ENCODE measurements at places on chromosomes 4 and X.

DNA sequence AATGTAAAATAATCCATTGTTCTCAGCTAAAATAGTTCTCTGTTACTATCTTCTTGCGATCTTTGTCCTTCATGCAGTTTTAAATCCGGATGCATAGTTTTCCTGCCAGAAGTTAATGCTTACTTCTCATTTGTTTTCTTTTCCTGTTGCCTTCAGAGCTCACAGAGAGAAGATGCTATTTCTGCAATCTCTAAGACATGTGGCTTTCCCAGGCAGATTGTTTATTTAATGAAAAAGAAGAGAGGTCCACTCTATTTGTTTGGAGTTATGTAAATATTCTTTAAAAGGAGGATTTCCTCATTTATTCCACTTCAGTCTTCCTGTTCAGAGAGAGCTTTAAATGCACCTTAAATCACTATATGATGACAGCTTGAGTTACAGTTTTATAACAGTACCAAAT lies 39.3 kb upstream of the HPGD start:
- no peak for DNase-seq

DNA sequence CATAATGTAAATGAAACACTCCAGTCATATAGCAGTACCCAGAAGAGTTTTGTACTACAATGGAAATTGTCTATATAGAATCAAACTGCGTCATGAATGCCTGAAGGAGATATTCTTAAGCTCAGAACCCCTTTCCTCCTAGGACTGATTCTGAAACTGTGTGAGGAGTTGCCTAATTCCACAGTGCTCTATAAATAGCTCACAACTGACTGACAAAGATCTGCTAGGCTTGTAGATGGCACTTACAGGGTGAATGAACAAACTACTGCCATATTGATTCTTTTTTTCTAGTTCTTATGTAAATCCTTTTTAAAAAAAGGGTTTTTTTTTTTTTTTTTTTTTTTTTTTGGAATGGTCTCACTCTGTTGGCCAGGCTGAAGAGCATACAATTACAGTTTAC lies 30.1 kb upstream of the UGT2B17 start:
- DNase-seq, result no peak

GRCh38 chr4:167111622-167112021 lies 122.7 kb downstream of the SPOCK3 start:
- DNase-seq, result no peak

- DNase-seq, result no peak
Observed at GRCh38 chr4:24771241-24771640, 24.1 kb upstream of the SOD3 start.

DNA sequence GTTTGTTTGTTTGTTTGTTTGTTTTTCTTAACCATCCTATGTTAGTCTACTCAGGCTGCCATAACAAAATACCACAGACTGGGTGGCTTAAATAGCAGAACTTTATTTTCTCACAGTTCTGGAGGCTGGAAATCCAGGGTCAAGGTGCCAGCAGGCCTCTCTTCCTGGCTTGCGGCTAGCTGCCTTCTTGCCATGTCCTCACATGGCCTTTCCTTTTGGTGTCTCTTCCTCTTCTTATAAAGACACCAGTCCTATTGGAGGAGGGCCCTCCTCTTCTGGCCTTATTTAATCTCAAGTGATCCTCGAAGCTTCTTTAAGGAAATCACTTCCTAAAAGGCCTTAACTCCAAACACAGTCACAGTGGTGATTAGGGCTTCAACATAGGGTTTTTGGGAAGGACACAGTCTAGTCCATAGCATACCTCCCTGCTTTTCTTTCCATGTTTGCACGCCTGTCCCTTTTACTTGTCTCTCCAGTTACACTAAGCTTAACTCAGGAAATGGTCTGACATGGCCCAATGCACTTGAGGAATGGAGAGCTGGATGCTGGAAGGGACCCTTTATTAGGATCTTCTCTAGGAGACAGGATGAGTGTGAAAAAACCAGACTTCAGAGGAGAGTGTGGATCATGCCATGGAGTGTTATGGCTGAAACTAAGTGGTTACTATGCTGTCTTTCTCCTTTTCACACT lies 36.0 kb upstream of the MGST2 start:
- DNase-seq, result no peak

DNA sequence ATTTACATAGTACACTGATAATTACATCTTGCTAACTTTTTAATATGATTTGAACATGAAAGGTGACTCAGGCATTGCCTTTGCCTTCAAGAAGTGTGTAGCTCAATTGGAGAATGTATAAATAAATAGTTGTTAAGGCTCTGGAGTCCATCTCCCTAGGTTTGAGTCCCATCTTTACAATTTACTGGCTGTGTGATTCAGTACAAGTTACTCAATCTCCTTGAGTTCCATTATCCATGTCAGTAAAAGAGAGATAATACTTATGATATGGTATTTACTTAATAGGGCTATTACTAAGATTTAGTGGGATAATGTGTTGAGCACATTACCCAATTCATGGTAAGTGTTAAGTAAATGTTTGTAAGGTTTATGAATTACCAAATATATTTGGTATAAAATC lies 1.9 kb upstream of the FGG start:
- no peak for DNase-seq

DNA sequence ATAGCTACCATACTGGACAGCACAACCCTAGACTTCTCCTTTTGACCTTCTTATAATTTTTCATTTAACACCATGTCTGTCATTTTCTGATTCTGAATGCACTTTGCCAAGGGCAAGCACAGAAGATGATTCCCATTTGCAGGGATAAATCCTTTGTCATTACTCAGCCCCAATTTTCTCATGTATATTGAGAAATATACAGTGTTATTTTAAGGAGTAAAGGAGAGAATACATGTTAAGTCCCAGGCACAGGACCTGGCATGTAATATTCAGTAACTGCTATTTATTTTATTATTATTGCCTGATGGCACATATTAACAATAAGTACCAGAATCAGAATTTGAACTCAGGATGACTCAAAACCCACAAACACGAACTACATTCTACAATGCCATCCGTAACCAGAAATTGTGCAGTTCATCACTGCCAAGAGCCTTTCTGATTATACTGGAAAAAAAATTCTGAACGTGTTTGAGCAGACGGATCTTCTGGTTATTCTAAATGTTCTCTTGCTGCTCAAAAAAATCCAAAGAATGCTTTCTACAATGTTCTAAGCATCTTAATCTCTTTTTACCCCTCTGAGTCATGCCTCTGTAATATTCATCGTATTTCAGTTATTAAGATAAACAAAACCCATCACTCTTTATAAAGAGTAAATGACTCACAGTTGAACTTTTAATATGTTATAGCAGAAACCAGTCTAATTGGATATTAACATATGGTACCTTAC lies 170.0 kb downstream of the MID1 start:
- no peak for DNase-seq

DNA sequence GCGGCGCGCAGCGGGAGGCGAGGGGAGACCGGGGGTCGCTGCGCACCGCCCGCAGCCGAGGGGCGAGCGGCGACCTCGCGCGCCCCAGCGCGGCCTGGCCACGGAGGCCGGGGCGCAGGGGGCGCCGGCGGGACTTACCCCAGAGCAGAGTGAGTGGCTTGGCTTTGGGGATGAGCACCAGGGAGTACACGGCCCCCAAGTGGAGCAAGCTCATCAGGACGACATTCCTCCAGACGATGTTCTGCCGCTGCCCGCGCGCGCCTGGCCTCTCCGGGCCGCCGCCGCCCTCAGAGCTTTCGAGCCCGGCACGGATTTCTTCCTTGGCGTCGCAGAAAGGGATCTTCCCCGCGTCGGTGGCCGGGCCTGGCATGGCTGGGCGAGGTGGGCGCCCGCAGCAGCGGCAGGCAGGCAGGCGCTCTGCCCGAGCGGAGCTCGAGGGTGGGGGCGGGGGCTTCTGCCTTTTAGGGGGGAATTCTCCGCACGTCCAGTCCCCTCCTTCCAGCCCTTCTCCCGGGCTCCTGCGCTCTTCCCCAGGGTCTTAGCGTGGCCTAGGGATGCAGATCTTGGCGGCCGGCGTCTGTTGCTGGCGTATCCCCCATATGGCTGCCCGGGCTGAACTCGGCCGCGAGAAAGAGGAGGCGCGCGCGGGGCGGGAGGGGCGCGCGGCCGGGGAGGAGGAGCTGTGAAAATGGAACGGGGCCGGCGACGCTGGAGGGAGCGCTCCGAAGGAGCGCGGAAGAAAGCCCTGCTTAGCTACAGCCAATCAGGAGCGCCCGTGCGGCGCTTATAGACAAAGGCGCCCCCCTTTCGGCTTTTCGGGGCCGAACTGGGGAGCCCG lies at the start of gene SCD5:
Gene SCD5 (minus strand): TSS at position 629 of the 838 bp plus-strand sequence. CDS start 259 bp downstream, at position 370.
- peak; percentile 45 for DNase-seq

GRCh38 chr4:132334081-132334480 lies 815.0 kb upstream of the PCDH10 start:
- DNase-seq, result no peak

- no peak for DNase-seq
Observed at GRCh38 chr4:163603257-163603656, 108.8 kb downstream of the TMA16 start.

DNA sequence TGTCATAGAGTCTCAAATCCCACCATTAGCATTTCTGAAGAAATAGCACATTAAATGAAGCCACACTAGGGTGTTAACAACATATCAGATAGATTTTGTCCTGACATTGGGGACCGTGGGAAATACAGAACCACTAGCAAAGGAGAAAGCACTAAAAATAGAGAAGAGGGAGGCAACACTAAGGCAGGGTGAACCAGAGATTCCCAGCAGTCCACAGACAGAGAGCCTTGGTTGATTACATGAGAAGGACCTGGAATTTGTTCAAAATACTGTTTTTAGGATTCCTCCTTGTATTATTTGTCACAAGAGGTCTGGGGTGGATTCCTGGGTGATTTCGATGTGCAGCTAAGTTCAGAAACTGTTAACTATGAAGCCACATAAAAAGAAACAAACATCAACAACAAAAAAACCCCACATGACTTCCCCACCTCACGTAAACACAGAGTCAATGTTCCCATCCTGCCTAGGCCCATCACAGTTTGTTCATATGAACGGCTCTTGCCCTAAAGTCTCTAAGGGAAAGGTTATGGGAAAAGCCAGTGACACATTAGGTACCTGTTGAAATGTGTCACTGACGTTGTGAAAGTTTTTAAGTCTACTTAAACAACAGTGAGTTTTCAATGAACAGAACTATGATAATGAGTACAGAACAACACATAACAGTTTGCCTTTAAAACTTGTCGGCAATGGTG lies 23.6 kb upstream of the GRSF1 start:
- no peak for DNase-seq

DNA sequence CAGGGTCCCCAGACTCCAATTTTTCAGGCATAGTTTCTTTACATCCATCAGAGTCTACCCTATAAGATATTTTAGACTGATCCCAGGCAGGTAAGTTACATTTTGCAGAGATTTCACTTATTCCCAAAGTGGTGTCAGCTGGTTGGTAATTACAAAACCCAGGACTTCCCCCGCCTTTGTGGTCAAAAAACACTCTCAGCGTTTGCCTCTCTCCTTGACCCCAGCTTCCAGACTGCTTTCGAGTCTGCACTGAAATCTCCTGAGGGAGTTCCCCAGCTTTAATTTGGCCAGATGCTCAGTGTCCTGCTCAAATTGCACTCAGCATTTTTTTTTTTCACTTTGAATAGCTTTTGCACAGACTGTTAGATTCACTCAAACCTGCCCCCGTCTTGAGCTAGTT lies 11.2 kb upstream of the AMOT start:
- no peak for DNase-seq
